ENCODE measurements at places on chromosomes 5 and 9.

GRCh38 chr9:124239249-124240073 is 18.3 kb upstream of the NEK6 start:
- no peak for DNase-seq

GRCh38 chr5:72006361-72006760 is 100.9 kb upstream of the MAP1B start:
- no peak for DNase-seq

GRCh38 chr5:98639274-98639673 is 134.2 kb upstream of the RGMB start:
- DNase-seq = no peak

DNA sequence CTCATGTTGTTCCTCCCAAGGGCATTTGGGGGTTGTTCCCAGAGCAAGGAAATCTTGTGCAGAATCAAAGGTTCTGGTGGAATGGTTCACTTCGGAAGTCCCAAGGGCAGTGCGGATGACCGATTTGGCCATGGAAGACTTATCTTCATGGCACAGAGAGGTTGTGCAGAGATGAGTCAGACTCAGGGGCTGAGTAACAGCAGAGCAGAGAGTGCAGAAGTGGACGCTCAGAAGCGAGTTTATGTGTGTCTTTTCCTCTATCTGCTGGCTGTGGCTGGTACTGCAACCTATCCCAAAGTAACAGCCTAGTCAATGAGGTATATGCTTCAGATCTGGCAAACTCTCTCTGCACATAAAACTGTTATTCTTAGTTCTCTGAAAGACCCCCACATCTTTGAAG is 118.1 kb downstream of the DPYSL3 start:
- no peak for DNase-seq

DNA sequence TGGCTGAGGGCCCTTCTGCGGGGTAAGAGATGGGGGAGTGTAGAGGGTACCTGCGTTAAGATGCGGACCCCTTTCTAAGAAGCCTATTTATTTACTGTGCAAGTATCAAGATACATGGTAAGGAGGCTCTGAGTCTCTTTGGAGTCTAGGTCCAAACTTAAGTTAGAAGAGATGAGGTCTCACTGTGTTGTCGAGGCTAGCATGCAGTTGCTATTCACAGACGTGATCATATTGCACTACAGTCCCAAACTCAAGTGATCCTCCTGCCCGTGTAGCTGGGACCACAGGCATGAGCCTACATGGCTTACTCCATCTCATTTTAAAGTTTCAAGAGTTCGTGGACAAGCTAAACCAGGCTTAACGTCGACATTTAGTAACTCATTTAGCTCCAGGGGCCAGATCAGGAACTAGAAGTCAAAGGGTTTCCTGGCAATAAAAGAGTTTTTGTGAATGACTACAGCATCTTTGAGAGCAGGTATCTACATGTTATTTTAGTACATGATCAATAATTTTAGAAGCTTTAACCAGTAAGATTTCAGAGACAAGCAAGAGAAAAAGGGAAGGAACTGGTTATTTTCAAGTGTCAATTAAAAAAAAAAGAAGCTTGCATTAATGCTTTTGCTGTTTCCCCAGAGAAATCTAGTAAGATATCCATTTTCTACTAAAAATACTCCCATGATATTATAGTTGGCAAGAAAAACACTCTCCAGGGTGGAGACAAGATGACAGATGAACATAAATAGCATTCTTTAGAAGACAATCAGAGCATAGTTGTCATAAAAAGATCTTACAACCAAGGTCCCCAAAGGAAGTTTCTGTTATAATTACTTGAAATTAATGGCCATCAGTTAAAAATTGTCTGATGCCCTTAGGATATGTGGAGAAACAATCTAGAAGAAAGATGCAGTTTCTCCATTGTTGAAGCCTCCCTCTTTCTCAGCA is 141.3 kb downstream of the SCAMP1 start:
- DNase-seq = no peak

GRCh38 chr5:114206640-114207039 is 155.2 kb upstream of the KCNN2 start:
- no peak for DNase-seq

DNA sequence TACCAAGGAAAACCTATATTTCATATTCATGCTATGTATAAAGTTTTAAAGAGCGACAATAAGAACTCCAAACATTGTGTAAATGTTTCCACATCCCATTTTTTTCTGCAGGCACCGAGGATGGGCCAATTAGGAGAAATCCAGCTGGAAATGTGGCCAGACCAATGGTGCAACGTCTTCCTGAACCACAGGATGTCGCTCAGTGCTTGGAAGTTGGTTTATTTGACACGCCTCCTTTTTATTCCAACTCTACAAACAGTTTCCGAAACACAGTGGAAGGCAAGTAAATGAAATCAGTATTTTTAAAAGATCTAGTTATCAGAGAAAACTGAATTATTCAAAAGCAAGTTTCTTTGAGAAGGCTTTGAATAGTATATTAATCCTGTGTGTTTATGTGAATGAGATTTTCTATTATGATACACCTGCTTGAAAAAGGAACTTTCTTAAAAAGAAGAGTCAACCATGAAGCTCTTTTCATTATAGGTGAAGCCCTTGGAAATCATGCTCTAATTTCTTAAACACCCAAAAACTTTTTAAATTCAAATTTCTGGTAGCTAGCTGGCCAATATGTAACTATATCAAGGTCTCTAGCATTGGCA is 9.1 kb downstream of the TYRP1 start:
- no peak for DNase-seq

Data from activated naive CD4-positive, alpha-beta T cell treated with anti-CD3 and anti-CD28 coated beads, Interleukin-2, amount 10 ng/mL, durations not matched to agents 7 days and 5 days (primary cell).